Stimulated activated naive B cell treated with anti-CD40 and anti-IgM and Interleukin-4, amounts not matched to agents 10 μg/mL and 1 μg/mL and 100 μg/mL, for 72 hours (primary cell): ENCODE measurements at places on chromosomes 6 and 20.

DNA sequence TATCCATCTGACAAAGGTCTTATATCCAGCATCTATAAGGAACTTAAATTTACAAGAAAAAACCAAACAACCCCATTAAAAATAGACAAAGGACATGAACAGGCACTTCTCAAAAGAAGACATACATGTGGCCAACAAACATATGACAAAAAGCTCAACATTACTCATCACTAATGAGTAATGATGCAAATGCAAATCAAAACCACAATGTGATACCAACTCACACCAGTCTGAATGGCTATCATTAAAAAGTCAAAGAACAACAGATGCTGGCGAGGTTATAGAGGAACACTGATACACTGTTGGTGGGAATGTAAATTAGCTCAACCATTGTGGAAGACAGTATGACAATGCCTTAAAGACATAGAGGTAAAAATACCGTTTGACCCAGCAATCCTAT is 13.9 kb downstream of the MACROD2 start:
- no peak for DNase-seq

DNA sequence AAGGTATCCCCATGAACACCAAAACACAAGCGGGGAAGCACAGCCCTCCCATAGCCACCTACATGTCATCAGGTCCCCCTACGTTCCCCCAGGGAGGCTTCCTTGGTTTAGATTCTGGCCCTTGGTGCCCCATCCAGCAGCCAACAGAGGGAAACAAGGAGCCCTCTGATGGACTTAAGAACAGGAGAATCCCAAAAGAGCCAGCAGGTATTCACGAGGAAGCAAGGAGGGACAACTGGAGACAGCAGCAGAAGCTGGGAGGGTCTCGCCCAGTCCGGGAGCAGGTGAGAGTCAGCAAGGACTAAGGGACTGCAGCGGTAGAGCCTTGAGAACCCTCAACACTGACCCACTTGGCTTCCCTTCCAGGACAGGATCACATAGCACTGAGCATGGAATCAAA is 58.4 kb upstream of the TOP1 start:
- no peak for DNase-seq

DNA sequence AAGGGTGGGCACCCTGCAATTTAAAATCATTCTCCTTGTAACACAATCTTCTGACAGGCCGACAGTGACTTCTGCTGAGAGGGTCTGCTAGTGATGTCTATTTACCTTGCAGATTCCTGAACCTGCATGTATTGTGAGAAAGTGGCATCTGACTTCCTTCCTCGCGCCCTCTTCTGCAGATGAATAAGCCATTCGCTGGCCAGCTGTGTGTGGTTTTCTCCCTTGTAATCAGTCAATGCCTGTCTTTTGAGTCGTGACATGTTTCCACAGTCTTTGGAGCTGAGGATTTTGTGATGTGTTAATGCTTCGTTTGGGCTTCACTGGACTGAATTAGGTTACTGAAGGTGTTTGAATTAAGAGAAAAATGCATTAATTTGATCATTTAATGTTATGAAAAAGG is 125.3 kb downstream of the GRM1 start:
- DNase-seq = no peak

GRCh38 chr20:63733579-63734081 is 2.8 kb upstream of the LIME1 start:
- no peak for DNase-seq

DNA sequence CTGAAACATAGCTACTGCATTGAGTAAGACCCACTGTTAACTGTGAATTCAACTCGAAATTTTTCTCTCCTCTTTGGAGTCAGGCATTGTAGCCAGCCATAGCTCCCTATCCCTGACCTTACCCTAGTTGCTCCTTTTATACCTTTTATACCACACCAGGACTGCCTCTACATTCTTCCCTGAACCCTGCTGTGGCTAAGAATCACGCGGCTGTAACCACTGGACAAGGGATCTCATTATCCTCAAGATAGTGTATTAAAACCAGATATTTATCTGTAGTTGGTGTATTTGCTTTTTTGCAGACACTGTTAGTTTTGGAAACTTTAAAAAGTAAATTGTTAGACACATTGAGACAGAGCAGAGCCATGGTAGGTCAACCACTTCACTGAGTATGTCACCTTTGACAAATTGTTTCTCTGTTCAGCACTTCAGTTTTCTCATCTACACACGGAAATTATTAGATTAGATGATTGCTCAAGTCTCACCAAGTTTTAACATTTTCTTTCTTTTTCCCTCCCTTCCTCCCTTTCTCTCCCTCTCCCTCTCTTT is 171.9 kb upstream of the PRND start:
- DNase-seq = no peak

DNA sequence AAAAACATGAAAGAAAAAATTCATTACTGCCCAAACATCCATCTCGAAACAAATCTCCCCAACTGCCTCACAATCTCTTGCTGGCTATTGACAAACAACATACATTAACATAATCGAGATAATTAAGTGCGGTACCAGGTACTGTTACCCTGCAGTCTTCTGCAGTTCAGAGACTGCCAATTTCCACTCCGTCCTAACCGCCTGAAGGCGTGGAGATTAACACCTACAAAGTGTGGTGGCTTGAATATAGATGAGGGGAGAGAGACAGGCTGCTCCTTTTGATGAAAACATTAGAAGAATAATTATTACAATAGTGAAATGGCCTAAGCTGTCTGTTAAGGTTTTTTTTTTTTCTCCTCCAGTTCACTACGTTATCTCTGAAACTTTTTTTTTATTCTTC is 258.9 kb upstream of the SOX4 start:
- no peak for DNase-seq

DNA sequence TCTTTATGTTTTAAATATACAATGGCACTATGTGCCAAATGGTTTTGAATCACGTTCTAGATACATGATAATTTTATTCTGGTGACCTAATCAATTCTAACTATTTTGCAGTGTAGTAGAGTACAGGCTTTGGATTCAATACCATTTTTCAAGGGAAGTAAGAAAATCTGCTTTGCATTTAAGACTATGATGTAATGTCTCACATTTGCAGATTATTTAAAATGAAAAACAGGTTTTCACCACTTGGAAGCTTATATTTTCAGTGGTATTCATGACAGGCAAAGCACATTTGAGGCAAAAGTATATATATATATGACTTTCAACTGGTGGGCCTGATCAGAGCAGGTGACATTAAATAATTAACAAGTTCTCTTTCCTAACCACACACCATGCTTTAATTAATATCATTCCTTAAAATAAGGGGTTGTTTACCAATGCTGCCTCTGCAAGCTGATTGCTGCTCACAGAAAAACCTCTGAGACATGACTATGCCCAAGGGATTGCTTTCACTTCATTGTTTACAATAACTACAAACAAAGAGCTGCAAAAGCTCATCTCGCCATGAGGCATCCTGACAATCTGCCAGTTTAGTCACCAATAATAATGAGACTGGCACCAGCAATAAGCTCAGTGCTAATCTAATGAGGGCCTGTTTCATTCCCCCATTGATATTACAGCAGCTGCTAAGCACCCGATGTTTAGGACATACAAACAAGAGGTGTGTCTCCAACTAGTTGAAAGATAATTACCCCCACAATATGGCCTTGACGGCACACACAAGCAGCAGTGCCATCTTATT is 1176.0 kb upstream of the GJE1 start:
- DNase-seq = no peak

GRCh38 chr6:41757271-41757670 is 10.1 kb upstream of the PGC start:
- no peak for DNase-seq

- DNase-seq = no peak
Measured at GRCh38 chr6:15536198-15536955, 126.5 kb downstream of the DTNBP1 start.

GRCh38 chr20:51363378-51363777 is 179.1 kb downstream of the NFATC2 start:
- DNase-seq = no peak

- no peak for DNase-seq
Measured at GRCh38 chr20:44513871-44514270, 8.0 kb downstream of the SERINC3 start.

- no peak for DNase-seq
Measured at GRCh38 chr20:32070282-32070681, 18.2 kb downstream of the HCK start.

DNA sequence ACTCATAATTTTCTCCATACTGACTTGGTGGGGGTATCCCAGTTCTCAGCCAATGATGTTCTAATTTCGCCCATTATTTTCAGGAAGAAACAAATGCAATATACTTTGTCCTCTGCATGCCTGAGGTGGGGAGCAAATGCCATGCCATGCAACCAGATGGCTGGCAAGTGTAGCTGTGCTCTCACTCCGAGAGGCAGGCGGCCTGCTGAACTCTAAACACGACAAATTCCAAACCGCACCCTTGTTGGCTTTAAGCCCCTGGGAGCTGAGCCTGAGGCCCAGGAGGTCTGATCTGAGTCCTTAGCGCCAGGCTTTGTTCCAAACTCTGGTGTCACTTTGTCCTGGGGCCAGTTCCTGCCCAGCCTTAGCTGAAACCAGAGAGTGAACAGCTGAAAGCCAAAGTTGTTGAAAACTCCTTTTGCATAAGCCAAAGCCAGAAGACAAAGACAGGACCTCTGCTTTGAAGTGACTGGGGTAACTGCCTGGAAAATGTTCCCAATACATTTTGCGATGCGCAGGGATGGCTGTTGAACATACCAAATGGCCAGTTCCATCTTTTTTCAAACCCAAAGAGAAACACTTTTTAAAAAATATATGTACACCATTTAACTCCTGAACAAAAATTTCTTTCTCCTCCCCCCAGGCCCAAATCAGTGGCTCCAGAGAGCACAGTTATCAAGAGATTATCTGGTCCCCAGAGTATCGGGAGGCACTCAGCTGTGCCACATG is 46.2 kb downstream of the TTI1 start:
- DNase-seq = no peak

GRCh38 chr6:14224359-14225103 is 107.0 kb downstream of the CD83 start:
- no peak for DNase-seq

- DNase-seq = no peak
Measured at GRCh38 chr20:47773371-47773786, 11.9 kb downstream of the SULF2 start.

GRCh38 chr6:170124836-170125235 is 166.0 kb downstream of the DLL1 start:
- no peak for DNase-seq

DNA sequence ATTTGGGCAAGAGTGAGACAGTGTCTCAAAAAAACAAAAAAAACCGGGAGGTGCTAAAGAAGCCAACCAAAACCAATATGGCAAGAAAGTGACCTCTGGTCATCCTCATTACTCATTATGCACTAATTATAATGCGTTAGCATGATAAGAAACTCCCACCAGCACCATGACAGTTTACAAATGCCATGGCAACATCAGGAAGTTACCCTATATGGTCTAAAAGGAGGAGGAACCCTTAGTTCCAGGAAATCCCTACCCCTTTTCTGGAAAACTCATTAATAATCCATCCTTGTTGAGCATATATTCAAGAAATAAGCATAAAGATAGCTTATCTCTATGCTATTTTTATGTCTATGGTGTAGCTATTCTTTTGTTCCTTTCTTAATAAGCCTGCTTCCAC is 31.7 kb downstream of the C6orf52 start:
- DNase-seq = no peak

DNA sequence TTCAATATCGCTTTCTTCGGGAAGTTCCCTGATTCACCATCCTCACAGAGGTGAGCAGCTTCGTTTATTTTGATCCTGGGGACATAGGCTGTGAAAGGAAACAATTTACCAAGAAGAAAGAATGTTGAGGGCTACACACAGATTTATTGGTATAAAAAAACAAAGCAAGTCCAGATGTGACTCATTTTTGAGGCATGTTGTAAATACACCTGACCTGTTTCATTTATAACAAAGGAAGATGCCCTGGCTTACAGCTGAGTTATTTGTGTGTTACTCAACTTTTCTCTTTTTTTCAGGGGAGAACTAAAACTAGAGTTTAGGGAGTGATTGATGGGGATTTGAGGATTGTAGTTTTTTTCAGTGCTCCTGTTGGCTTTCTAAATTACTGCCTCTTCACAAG is 489.5 kb downstream of the CBLN4 start:
- DNase-seq = no peak
